HFFc6 (cell line): ENCODE measurements at places on chromosomes 2 and 18. TPM values are rescaled to one million over a fixed set of nuclear protein-coding genes. Genes with fewer than 3 reads are reported as not detected.

The PRSS56 gene
- total RNA-seq = not detected in 3 replicates

DNA sequence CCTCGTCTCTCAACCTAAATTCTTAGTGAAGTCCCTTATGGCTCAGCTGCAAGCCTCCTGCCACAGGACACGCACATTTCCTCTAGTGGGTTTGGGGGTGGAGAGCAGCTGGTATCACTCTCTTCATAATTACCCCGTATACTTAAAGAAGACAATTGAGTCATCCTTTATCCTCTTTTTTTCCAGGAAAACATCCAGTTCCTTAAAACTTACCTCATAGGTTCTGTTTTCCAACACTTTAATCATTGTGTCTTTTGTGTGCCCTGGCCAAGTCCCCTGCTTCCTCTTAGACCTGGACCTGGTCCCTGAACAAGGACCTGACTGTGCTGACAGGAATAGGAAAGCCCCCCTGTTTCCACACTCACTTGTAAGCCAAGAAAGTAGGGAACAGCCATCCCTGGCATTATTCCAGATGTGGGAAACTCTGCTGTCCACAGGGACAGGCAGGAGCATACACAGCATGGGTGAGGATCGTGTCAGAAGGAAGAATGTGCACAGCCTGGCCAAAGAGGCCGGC lies 42.3 kb upstream of the MYO1B start:
- no peaks in the 10 kb centered on the region for H3K27me3 ChIP-seq
- H3K4me1 ChIP-seq = peaks cover 33% of the 10 kb centered on the region
- DNase-seq = peak; percentile 33
- H3K27ac ChIP-seq = peak overlapping the region; percentile 90
- peak overlapping the region; percentile 73 for H3K4me3 ChIP-seq
- H3K36me3 ChIP-seq = peaks cover 18% of the 10 kb centered on the region

The CNGA3 gene
- 0.17 to 0.71 TPM (median 0.69 TPM) in 3 replicates for total RNA-seq

- H3K4me1 ChIP-seq = peaks cover 6% of the 10 kb centered on the region; the same call in 1 of the 2 replicates
- H3K4me3 ChIP-seq = no peak overlapping the region
- peaks cover 18% of the 10 kb centered on the region for H3K27me3 ChIP-seq
Measured at GRCh38 chr18:80229766-80230745, 17.3 kb downstream of the PARD6G start.

GRCh38 chr18:63205791-63206252 lies 113.7 kb downstream of the BCL2 start:
- H3K27ac ChIP-seq = no peak overlapping the region
- H3K4me3 ChIP-seq = no peak overlapping the region
- no peak for DNase-seq
- H3K27me3 ChIP-seq = peaks cover 31% of the 10 kb centered on the region
- H3K36me3 ChIP-seq = no peaks in the 10 kb centered on the region

The OTOS gene
- not detected in 3 replicates for total RNA-seq
